ENCODE measurements at places on chromosomes 13 and 19.
A peak's percentile ranks its signal among the peaks of the same experiment; 100 is the strongest.

GRCh38 chr19:31553112-31553845 lies 204.0 kb upstream of the TSHZ3 start:
- DNase-seq: no peak

DNA sequence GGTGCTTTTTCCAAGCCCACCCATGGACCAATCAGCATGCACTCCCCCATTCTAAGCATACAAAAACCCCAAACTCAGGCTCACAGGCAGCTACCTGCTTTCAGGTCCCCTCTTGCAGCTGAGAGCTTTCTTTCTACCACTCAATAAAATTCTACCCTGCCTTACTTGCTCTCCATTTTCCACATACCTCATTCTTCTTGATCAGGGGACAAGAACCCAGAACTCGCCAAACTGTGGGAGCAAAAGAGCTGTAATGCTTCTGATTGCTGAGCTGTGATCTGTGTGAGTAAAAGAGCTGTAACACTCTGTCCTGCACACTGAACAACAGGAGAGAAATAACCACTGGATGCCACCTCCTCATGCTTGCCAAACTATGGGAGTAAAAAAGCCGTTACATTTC lies 972.1 kb downstream of the SLITRK5 start:
- DNase-seq: no peak

GRCh38 chr13:103145442-103145841 lies 79.2 kb upstream of the SLC10A2 start:
- DNase-seq: no peak

DNA sequence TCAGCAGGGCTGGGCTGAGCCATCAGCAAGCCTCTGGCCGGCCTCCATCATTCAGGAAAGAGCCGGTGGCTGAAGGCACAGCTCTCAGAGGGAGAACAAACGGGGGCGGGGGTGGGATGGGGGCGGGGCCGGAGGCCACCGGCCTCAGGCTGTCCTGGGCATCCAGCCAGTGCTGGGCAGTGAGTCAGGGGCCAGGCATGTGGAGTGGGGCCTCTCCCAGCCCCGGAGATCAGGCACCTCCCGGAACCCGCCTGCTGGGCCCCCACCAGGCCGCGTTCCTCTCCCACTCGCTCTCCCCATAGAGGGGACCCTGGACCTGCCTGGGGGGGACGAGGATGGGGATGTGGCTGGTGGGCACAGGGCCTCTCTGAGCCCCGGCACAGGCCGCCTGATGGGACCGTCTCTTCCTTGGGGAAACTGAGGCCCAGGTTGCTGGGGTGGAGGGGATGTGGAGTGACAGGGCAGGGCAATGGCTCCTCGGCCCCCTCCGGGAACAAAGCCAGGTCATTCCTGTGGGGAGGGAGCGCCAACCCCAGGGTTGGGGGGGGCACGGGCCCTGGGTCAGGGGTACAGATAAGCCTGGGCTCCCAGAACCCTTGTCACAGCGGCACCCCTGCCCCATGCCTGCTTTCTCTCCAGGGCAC lies 12.9 kb downstream of the SPC24 start:
- DNase-seq: peak; percentile 59

- DNase-seq: no peak
Observed at GRCh38 chr19:32869369-32869965, at the start of gene SLC7A9. SLC7A9 (minus strand) TSS chr19:32869767; CDS start chr19:32868534, 1,233 bp downstream.

DNA sequence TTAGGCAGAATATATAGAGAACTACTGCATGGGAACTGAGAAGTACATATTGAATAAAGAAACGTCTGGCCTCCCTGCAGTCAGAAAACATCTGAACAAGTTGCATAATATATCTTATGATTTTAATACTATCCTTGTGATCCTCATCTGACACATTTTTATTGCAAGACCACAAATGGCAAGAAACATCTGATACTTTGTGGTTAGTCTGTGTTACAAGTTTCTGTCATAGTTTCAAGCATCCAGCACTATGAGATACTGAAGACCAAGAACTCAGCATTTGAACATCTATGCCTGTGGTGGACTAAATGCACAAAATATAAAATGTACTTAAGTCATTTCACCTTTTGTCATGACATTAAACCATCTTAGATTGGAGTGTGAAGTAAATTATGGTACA lies 1175.8 kb upstream of the MIR17HG start:
- no peak for DNase-seq

GRCh38 chr19:37977992-37978391 lies 71.0 kb downstream of the SIPA1L3 start:
- no peak for DNase-seq

DNA sequence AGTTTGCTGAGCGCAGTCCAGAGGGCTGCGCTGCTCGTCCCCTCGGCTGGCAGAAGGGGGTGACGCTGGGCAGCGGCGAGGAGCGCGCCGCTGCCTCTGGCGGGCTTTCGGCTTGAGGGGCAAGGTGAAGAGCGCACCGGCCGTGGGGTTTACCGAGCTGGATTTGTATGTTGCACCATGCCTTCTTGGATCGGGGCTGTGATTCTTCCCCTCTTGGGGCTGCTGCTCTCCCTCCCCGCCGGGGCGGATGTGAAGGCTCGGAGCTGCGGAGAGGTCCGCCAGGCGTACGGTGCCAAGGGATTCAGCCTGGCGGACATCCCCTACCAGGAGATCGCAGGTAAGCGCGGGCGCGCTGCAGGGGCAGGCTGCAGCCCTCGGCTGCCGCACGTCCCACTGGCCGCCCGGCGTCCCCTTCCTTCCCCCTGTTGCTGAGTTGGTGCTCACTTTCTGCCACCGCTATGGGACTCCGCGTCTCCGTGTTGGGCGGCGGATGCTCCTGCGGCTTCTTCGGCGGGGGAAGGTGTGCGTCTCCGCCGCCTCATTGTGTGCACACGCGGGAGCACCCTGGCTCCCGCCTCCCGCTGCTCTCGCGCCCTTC lies 772 bp downstream of the GPC6 start:
- DNase-seq: no peak

DNA sequence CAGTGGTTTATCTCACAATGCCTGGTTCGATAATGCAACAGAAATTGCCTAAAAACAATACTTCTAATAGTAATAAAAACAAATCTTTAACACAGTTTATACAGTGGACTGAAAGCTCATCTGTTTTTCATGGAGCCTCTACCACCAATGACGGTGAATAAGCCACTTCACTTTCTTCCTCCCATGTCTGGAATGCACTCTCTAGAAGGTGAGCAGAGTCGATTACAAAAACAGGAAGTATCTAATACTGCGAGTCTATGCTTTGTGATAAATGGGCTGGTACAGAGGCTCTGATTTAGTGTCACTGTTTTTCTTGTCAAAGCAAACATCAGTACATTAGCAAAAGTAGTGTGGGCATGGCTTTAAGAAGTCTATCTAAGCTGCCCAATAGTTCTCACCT lies 1348.6 kb upstream of the SLC10A2 start:
- no peak for DNase-seq

DNA sequence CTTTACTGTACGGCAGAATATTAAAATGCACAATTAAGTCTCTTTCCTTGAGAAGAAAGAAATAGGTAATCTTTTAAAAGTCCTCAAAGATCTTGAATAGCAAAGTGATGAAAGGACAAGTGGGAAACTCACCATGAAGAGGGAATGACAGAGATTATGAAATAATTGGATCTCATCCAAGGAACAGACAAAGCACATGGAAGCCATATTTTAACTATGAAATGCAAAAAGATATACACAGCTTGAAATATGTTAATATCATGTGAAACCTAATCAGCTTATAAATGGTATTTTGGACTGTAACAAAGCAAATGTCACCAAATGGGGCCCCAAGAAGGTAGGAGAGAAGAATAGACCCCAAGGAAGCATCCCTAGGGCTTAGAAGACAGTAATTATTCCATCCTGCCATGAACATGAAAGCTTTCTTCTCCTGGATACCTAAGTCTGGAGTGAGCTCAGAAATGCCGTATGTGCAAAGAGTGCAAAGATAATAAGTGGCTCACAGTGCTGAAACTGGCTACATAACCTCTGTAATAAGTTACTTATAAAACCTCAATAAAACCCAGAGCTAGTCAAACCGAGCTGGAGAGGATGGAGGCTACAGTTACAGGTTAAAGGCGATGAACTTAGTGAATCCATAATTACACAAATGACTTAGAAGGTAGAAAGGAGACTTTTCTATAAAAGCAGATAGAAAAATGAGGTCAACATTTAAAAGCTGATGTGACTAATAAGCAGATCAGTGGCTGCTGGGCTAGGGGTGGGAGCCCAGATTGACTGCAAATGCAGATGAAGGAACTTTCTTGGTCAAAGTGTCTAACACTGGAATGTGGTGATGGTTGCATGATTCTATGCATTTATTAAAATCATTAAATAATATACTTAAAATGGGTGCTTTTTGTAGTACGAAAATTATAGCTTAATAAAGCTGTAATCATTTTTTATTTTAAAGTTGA lies 34.4 kb downstream of the DCLK1 start:
- DNase-seq: no peak

DNA sequence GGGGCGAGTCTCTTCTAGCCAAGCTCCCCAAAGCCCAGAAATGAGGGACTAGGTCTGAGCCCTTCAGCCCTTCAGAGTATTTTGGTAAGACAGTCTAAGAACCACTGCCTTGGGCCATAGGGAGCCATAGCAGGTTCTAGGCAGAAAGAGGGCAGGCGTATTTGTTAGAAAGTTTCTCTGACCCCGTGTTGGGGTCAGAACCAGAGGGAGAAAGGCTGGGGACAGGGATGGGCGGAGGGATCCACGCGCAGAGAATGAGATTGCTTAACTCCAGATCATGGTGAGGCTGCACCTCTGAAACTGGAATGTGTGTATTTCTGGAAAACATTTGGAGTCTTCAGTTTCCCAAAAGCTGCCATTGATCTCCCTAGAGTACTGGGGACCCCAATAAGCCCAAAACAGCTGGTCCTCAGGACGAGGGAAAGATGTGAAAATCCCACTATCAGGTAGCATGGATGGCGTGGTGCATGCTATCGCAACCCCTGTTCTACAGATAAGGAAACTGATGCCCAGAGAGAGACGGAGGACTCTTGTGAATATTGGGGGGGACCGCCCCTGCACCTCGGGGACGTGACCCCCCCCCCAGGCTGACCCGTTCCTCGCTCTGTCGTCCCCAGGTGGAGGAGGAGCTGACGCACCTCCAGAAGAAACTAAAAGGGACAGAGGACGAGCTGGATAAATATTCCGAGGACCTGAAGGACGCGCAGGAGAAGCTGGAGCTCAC lies 703 bp upstream of the TPM4 start:
- no peak for DNase-seq

- peak; percentile 47 for DNase-seq
Observed at GRCh38 chr13:42996584-42996983, 4.5 kb upstream of the EPSTI1 start.

DNA sequence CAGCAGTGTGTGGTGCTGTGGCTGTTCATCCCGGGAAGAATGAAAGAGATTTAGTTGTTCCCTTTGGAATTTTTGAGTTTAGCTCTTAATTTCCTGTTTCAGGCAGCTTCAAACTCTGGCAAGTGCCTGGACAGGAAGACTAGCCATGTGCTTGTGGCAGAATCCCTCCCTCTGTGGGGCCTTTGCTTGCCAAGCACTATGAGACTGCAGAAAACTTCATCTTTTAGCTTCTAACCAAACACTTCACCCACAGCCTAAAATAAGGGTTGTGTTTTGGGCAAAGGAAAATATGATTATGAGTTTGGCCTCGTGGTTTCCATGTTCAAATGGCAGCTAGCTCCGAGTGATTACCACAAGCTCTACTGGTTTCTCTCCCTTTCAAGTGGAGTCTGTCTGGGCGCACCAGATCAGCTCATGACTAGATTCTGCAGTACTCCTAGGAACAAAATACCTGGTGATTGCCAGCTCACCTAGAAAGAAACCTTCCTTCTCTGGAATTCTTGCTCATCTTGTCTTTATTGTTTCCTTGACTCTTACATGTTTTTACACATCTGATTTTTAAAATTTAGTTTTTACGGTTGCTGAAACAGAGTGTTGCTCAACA lies 707.5 kb downstream of the SLITRK6 start:
- no peak for DNase-seq

DNA sequence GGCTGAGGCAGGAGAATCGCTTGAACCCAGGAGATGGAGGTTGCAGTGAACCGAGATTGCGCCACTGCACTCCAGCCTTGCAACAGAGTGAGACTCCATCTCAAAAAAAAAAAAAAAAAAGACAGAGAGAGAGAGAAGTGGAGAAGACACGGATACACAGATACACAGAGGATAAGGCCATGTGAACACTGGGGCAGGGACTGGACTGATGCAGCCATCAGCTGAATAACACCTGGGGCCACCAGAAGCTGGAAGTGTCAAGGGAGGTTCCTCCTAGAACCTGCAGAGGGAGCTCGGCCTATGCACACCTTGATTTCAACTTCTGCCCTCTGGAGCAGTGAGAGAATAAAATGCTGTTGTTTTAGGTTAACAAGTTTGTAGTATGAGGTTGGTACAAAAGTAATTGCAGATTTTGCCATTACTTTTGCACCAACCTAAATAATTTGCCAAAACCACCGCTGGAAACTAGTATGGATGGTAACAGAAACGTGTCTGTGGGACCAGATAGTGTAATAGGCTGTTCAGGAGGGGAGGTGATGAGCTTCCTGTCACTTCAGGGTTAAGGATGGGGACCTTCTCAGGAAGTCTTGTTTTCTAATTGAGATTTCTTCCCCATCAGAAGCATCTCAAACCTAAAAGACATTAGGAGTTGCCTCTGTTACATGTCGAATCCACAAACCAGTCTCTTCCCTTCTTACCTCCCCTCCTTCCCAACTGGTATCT lies 36.4 kb upstream of the IGSF23 start:
- DNase-seq: no peak

DNA sequence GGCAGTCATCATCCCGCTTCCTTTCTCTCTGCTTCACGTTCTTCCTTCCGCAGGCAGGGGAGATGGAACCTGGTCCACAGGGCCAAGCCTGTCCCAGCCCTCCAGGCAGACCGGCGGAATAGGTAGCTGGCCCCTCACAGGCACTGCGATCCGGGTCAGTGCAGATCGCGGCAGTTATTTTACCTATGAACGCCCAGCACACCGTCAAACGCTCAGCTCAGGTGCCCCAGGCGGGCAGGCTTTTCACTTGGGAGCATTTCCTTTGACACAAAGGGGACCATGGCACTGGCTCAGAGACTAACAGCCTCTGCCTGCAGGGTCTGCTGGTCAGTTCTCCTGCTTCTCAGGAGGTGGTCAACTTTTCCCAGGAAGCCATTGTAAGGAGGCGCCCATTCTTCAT lies 97.0 kb upstream of the ZNF98 start:
- no peak for DNase-seq

DNA sequence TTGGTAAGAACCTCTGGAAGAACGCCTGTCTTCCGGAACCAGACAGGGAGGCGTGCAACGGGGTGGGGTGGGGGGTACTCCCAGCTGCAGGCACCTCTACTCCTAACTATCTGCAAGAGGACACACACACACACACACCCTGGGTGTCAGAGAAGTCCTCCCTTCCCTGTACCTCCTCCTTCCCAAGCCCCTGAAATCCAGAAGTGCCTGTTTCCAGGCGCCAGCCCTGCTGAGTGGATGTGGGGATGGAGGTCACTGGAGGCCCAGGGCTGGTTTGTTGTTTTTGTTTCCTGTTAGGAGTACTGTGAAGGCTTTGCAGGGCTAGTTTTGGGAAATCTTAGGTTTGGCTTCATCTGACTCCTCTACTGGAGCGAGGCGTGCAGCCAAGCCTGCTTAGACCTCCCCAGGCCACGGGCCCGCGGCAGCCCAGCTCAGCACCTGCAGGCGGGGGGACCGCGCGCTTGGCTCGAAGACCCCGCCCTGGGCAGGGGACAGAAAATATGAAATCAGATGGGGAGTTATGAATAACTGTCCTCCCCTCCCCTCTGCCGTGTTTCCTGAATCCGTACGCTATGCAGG lies 36.4 kb downstream of the SOX1 start:
- DNase-seq: no peak
